Heart left ventricle (tissue), 16 donors: ENCODE measurements at places on chromosomes 6 and 20. TPM values are rescaled to one million over a fixed set of nuclear protein-coding genes. Genes with fewer than 3 reads are reported as not detected.

DNA sequence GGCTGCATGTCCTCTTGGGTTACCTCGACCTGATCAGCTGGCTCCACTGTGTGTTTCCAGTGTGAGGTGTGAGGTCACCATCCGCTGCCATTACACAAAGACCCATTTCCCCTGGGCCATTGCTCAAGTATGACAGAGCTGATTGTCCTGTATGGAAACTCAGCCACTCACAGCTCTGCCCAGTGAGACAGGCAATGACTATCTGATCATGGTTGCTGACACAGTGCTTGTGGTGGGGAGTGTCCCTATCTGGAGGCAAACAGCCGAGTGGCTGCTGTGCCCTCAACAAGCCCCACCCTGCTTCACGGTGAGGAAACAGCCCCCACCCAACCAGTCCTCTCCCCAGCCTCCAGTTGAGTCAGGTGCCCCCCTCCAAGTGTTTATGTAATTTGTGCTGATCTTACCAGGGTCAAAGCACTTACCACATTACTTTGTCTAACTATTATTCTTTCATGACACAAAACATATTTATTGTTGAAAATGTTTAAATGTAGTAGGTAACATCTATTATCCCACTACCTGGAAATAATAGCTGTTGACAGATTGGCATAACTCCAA is 11.7 kb upstream of the MAPK13 start:
- H3K4me1 ChIP-seq = no peaks in the 10 kb centered on the region
- no peaks in the 10 kb centered on the region for H3K27me3 ChIP-seq
- no peak for DNase-seq
- H3K27ac ChIP-seq = no peak overlapping the region
- peaks cover 7% of the 10 kb centered on the region for H3K36me3 ChIP-seq

DNA sequence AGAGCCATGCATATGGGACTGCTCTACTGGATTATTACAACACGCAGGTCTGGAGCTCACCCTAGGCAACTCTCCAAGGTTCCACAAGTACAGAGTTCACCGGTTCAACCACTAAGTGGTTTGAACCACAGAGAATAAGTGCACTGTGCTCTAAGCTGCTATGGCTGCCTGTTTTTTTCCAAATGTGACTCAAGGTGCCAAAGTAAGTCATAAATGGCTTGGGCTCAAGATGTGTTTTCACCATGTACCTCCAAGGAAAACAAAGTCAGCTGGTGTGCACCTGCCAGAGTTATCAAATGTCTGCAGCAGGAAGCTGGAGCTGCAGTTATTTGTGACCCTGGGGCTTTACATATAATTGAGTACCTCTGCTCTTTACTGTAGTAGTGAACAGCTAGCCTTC is 76.7 kb downstream of the PREP start:
- H3K4me1 ChIP-seq = peaks cover 19% of the 10 kb centered on the region
- H3K4me3 ChIP-seq = no peak overlapping the region
- no peaks in the 10 kb centered on the region for H3K27me3 ChIP-seq
- H3K27ac ChIP-seq = no peak overlapping the region
- peaks cover 48% of the 10 kb centered on the region for H3K36me3 ChIP-seq

- H3K27ac ChIP-seq = no peak overlapping the region
- no peak overlapping the region for H3K4me3 ChIP-seq
- H3K4me1 ChIP-seq = no peaks in the 10 kb centered on the region
- H3K36me3 ChIP-seq = no peaks in the 10 kb centered on the region
- no peaks in the 10 kb centered on the region for H3K27me3 ChIP-seq
These were observed 57.2 kb downstream of the RGS17 start for GRCh38 chr6:153073841-153074240.

DNA sequence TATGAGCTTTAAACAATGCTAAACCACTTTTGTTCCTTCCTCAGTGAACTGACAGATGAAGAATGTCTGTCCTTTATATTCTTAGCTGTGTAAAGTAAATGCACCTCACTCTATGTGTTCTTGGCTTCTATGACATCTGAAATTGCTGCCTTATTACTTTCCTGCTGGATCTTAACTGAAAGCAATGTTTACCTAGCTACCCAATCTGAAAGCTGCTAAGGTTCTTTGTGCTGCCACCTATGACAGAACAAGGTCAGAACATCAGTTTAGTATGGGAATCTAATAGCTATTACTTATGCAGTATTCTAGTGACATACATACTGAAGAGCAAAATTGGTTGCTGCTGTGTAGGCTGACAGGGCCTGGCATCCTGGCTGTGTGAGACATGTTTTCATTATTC is 444.1 kb downstream of the KHDRBS2 start:
- no peaks in the 10 kb centered on the region for H3K27me3 ChIP-seq
- H3K27ac ChIP-seq = no peak overlapping the region
- DNase-seq = no peak

DNA sequence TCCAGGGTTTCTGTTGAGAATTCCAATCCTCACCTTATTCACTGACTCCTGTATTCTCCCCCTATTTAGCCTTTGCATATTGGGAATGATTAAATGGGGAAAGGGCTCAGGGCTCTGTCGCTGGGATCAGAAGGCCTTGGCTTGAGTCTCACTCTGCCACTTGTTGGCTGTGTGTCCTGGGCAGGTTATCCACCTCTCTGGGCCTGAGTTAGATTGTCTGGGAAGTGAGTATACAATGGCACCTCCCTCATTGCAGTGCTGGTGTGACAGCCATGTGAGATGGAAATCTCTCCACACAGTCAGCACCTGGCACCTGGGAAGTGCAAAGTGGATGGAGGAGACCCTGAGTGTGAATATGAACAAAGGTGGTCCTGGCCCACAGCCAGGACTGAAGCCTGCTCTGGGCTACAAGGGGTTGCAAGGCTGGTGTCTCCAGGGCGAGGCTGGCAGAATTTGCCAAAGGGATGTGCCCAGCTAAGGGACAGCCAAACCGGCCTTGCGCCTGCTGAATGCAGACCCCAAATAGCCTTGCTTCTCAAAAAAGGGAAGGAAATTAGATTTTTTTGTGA is 200.0 kb upstream of the PMEPA1 start:
- no peak overlapping the region for H3K27ac ChIP-seq
- no peaks in the 10 kb centered on the region for H3K36me3 ChIP-seq
- DNase-seq = no peak
- no peak overlapping the region for H3K4me3 ChIP-seq
- no peaks in the 10 kb centered on the region for H3K27me3 ChIP-seq

DNA sequence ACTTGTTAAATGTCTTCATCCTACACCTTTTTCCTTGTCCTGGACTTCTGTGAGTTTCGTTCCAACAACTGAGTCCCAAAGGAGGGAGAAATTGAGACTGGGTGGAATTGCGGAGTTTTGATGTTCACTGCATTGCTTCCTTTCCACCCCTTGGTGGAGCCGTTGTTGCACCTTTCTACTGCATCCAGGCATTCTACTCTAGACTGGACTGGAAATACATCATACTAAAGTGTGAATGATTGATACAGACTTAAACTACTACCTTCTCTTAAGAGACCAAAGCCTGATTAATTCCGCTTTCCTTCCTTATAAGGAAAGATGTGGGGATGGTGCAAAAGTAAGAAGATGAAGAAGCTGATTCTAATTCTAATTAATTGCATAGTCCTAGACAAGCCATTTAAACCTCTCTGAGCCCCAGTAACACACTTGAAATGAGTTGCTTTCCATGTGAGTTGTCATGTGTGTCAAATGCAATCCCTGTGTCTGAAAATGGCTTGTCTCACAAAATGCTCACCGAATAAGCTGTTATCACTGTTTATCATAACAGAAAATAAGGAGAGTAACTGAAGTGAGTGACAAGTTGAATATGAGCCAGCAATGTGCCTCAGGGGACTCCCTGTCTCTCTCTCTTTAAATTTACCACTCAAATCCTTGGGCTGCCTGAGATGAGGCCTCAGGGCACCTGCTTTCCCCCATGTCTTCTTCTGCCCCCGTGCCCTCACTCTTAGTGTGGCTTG is 338.3 kb upstream of the CHD6 start:
- no peak overlapping the region for H3K27ac ChIP-seq
- H3K36me3 ChIP-seq = no peaks in the 10 kb centered on the region
- H3K27me3 ChIP-seq = peaks cover 5% of the 10 kb centered on the region
- DNase-seq = no peak

DNA sequence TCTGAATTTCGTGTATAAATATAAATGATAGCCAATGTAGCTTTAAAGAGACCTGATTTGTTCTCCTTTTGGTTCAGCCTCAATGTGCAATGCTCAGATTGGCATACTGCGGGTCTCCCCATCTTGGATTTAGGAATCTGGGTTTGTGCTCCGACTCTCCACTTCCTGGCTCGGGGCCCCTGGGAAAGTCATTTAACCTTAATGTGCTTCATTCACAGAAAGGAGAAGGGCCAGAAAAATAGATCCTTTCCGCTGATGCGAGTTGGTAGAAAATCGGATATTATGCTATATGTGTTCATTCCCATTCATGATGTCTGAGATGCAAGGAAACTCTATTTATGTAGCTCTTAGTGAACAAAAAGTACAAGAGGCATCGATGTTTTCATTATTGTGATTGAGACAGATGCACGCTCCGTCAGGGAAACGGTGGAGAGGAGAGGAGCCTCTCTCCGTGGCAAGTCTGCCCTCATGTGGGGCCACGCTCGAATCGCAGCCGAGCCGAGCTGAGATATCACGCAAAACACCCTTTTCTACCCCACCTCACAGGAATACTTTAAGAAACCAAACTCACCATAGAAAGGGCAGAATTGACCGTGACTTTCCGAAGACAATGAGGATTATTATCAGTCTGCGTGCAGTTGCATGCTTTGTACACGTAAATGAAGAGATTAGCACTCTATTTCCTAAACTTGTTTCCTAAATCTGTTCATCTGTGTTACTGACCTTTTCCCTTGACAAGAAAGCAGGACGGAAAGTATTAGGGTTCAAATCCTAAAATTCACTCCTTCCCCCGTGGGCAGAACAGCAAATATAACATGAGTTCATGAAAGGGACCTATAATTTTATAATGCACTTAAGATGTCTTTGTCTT is 136.6 kb downstream of the COL9A1 start:
- H3K27me3 ChIP-seq = no peaks in the 10 kb centered on the region
- H3K4me1 ChIP-seq = no peaks in the 10 kb centered on the region
- no peak overlapping the region for H3K4me3 ChIP-seq
- no peaks in the 10 kb centered on the region for H3K36me3 ChIP-seq
- peak; percentile 37 for DNase-seq

DNA sequence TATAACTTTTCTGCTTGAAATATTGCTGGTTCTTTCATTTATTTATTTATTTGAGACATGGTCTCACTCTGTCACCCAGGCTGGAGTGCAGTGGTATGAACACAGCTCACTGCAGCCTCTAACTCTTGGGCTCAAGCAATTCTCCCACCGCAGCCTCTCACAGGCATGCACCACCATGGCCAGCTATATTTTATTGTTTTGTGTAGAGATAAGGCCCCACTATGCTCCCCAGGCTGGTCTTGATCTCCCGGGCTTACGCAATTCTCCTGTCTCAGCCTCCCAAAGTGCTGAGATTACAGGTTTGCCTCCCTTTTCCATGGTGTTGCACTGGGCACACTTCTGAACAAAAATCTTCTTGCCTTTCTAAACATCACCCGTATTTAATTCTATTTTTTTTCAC is 39.1 kb upstream of the RNGTT start:
- H3K27ac ChIP-seq = no peak overlapping the region
- DNase-seq = no peak
- H3K4me1 ChIP-seq = no peaks in the 10 kb centered on the region
- H3K36me3 ChIP-seq = no peaks in the 10 kb centered on the region
- no peak overlapping the region for H3K4me3 ChIP-seq
- no peaks in the 10 kb centered on the region for H3K27me3 ChIP-seq

GRCh38 chr6:15160812-15161211 is 85.1 kb upstream of the JARID2 start:
- no peak overlapping the region for H3K27ac ChIP-seq
- H3K4me3 ChIP-seq = no peak overlapping the region
- H3K36me3 ChIP-seq = no peaks in the 10 kb centered on the region

DNA sequence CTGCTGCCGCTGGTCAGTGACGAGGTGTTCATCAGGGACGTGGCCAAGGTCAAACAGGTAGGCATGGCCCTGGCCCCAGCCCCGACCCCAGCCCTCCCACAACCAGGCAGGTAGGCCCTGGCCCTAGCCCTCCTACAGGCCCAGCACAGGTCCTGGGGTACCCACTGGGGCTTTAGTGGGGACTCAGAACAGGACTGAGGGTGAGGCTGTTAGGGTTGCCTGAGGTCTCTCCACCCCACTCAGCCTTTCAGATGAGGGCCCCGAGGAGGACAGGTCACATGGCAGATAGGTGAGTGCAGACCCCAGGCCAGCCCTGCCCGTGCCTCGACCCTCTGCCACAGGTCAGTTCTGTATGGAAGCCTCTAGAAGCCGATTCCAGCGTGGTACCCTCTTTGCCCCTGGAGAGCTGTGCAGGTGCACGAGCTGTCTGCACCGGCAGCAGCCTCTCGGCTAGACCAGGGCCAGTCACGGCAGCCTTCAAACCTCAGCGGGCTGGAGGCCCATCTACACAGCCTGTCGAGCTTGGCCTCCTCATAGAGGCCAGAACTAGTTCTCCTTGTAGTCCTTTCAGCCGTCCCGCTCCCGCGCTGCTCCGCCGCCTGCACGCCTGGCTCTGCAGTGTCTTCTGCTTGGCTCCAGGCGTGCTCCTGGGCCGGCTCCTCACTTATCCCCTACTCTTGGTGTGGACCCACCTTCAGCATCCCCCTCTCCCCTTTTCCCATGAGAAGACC is 35.5 kb downstream of the PYGB start:
- H3K27me3 ChIP-seq = no peaks in the 10 kb centered on the region
- no peak overlapping the region for H3K27ac ChIP-seq
- no peaks in the 10 kb centered on the region for H3K4me1 ChIP-seq
- DNase-seq = peak; percentile 56

DNA sequence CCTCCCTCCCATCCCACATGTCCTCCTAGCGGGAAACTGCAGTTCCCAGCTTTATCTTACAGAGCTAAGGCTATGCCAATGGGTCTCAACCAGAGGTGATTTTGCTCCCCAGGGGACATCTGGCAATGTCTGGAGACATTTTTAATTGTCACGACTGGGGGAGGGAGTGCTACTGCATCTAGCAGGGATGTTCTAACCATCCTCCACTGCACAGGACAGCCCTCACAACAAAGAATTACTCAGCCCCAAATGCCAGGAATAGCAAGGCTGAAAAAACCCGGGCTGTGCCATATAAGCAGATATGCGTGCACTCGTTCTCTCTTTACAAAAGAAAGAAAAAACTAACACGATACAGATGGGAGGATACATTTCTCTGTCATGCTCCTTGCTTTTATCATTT is 8.5 kb downstream of the MRPS18A start:
- H3K27ac ChIP-seq = no peak overlapping the region
- no peak overlapping the region for H3K4me3 ChIP-seq
- DNase-seq = no peak
- H3K36me3 ChIP-seq = peaks cover 31% of the 10 kb centered on the region

Gene SNX21
- total RNA-seq = 18.3 TPM

Gene LGSN
- not detected for total RNA-seq

Gene ASIP
- total RNA-seq = 12.4 TPM

Gene TFAP2A
- 0.29 TPM for total RNA-seq

Gene NAA20
- 44.1 TPM for total RNA-seq

Gene PI3
- not detected for total RNA-seq

Gene PSORS1C2
- total RNA-seq = not detected

Gene TP53TG5
- 0.32 TPM for total RNA-seq

Gene MACROD2
- total RNA-seq = 1.2 TPM
